Urothelium cell line (cell line): ENCODE measurements at places on chromosomes 1 and 21.

GRCh38 chr21:15355066-15355465 is 290.3 kb upstream of the NRIP1 start:
- no peak for DNase-seq

- no peak for DNase-seq
Measured at GRCh38 chr1:215730600-215730999, 163.5 kb downstream of the KCTD3 start.

- DNase-seq, result no peak
Measured at GRCh38 chr1:106998431-106999002, 58.0 kb upstream of the PRMT6 start.

GRCh38 chr1:19512545-19512944 is 27.2 kb upstream of the CAPZB start:
- no peak for DNase-seq
